ENCODE measurements at places on chromosomes 6 and 20. TPM values are rescaled to one million over a fixed set of nuclear protein-coding genes. Genes with fewer than 3 reads are reported as not detected.

Gene SPTLC3
- total RNA-seq = 42.7 TPM

DNA sequence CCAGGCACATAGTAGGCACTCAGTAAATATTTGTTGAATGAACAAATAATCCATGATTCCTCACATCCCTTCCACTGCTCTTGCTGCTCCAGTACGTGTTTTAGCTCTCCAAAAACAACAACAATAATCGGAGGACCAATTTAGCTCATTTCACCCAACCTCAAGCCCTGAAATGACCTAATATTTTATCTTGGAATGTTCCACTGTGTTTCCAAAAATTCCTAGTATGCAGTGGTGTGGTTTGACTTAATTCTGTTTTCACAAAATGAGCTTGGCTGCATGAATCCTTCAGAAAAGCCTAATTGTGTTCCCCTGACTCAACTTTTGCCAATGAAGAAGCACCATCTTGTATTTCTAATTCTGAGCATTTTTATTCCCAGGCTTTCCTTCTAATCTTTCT is 168.0 kb upstream of the PHACTR1 start:
- DNase-seq = no peak

GRCh38 chr6:134254118-134254517 is 63.8 kb downstream of the SGK1 start:
- no peak for DNase-seq

DNA sequence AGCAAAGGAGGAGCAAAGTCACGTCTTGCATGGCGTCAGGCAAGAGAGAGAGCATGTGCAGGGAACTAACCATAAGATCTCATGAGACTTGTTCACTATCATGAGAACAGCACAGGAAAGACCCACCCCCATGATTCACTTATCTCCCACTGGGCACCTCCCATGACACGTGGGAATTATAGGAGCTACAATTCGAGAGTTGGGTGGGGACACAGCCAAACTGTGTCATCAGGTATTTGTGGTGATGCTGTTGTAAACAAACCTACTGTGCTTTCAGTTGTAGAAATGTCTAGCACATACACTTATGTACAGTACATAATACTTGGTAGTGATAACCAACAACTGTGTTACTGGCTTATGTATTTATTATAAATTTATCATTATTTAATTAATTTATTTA is 128.3 kb downstream of the UTRN start:
- no peak for DNase-seq

GRCh38 chr6:121647905-121648304 is 212.5 kb downstream of the GJA1 start:
- no peak for DNase-seq

- DNase-seq = no peak
These were observed 18.7 kb downstream of the UQCC2 start for GRCh38 chr6:33692760-33693158.

Data from progenitor cell of endocrine pancreas (in vitro differentiated cells).